ENCODE measurements at places on chromosomes 16 and 17.

- no peak for DNase-seq
Measured at GRCh38 chr16:87765473-87765775, 362 bp downstream of the KLHDC4 start.

- no peak for DNase-seq
Measured at GRCh38 chr16:14198012-14198411, 126.9 kb downstream of the MRTFB start.

- no peak for DNase-seq
Measured at GRCh38 chr16:71974068-71974818, 26.0 kb downstream of the PKD1L3 start.

DNA sequence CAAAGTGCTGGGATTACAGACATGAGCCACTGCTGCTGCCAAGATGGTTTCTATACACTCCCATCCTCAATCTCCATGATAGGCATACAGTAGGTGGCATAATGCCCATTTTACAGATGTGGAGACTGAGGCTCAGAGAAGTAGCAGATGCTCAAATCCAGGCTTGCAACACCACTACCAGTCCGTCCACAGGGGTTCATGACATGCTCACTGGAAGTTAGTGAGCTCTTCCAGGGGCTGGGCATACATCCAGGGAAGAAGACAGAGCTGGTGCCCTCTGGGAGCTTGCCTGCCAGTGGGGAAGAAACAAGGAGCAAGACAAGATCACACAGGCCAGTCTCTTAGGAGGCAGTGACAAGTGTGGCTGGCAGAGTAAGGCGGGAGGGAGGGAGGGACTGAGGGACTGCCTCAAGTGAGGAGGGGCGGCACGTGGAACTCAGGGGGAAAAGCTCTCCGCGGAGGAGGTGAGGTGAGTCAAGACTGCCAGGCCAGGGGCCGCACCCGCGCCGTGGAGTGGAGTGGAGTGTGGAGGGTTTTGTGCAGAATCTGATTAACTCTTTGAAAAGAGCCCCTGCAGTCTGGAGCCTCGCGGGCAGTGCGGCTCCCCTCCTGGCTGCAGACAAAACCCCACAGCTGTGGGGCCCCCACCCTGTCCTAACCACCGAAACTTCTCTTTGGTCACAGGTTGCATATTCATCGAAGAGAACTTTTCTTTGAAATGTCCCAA is 27.9 kb downstream of the SREBF1 start:
- DNase-seq: no peak

- no peak for DNase-seq
Measured at GRCh38 chr17:51590071-51590656, 329.8 kb downstream of the UTP18 start.

DNA sequence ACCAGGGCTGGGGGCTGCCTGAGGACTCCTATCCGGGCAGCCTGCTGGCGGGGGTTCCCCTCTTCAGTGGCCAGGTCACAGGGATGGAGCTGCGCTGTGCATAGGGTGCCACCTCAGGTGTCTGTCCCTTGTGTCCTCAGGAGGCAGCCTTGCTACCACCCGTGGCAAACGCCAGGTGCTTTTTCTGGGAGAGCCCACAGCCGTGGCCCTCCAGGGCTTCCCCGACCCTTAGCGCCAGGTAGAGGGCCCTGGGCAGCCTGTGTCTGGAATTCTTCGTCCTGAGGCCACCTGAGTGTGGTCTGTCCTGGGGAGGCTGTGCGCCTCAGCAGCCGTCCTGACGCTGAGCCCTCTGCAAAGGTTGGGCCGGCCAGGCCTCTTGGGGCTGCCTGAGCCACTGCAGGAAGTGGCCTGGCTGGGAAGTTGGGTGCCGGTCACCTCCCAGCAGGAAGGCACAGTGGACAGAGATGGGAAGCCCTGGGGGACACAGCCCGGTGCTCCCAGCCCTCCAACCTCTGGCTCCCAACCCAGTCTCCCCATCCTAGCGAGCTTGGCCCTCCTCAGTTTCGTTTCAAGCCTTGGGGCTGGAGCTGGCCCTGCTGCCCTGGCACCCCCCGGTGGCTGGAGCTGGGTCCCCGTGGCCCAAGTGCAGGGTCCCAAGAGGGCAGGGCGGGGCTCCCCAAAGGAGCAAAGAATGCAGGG is 7.6 kb upstream of the BAIAP3 start:
- no peak for DNase-seq

- no peak for DNase-seq
Measured at GRCh38 chr17:292531-293382, 59.9 kb downstream of the RPH3AL start.

GRCh38 chr16:88292007-88292970 is 90.5 kb upstream of the ZNF469 start:
- DNase-seq: no peak

DNA sequence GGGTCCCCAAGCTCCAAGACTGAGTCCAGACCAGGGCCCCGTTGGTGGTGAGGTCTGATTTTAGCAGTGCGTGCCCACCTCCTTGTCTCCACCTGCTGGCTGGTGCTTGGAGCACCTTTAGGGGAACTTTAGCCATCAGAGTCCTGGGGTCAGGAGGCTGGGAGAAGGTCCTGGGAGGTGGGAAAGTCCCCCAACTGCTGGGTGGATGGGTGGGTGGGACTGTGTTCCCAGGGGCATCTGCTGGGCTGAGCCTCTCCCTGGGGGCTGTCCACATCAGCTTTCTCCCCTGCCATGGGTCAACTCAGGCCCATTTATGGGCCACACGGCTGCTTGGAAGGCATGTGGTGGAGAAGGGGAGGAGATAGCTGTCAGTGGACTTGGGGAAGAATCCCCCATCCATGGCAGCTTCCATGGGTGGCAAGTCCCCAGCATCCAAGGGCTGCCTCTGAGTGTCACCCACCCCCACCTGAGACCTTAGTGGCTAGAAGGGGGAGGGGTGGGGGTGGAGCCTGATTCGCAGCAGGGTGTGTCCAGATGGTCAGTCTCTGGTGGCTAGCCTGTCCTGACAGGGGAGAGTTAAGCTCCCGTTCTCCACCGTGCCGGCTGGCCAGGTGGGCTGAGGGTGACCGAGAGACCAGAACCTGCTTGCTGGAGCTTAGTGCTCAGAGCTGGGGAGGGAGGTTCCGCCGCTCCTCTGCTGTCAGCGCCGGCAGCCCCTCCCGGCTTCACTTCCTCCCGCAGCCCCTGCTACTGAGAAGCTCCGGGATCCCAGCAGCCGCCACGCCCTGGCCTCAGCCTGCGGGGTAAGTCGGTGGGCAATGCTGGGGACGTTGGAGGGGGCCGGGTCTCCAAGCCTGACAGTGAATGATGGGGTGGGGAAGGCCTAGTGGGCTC is at the start of gene TRPV2:
TSS of gene TRPV2 (plus strand) at position 541 of the 894 bp plus-strand sequence. CDS start 2,098 bp downstream, outside the sequence.
- no peak for DNase-seq

DNA sequence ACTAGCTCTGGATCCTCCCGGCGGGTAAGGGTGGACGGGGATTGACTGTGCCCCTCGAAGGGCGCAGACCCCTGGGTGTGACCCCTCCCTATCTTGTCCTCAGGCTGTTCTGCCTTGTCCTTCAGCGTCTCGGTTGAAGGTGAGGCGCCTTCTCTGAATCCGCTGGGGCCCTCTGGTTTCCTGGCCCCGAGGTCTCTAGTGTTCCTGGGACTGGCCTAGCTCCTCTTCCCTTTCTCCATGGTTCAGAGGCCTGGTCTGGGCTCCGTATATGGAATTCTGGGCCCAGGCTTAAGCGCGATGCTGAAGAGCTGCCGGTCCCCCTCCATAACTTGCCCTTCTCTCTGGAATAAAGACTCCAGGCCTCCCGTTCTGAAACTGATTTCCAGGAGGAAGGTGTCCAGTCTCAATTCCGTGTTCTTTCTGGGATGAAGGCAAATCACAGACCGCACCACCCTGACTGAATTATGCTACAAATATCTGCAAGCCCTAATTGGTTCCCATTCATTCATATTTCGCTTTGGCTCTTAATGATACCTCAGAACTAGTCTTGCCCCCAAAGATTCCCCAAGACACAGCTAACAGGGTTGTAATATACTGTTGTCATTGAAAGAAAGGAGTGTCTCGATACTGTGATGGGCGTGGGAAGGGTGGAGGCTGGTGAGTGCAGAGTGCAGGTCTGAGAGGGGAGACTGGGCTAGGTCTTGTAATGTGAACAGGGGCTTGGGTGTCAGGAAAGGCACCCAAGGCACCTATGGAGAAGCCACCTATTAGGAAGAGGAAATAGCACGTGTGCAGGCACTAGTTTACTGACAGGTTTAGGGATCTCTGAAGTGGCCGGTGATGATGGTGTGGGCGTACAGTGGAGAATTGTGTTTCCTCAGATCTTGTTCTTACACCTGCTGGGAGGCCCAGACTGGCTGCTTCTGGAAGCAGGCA is 851 bp downstream of the EDC4 start:
- no peak for DNase-seq

GRCh38 chr16:19172098-19172780 is 4.2 kb downstream of the SYT17 start:
- DNase-seq: no peak

GRCh38 chr17:56822725-56823124 is 11.0 kb downstream of the C17orf67 start:
- no peak for DNase-seq

DNA sequence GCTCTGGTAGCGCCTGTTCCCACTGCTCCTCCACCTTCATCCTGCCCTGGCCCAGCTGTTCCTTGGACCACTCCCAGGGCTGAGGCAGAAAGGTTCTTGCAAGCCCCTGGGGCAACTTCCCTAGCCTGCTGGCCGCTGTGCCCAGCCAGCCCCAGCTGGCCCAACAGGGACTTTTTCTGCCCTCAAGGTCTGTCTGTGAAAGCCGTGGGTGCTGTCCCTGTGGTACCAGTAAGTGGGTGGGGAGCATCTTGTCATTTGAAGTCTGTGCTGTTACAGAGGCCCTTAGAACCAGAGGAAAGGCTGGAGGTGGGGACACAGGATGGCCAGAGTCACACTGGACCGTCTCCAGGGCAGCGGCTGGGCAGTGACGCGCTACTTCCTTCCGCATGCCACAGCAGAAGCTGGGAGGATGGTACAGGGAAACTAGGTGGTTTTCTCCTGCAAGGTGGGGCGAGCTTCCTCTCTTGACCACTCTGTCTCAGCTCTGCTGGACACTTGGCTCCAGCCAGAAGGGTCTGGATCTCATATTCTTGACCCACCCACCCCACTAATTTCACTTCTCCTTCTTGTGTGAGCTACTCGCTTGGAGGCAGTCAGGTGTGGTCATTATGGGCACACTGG is 87.8 kb downstream of the PLCG2 start:
- no peak for DNase-seq

DNA sequence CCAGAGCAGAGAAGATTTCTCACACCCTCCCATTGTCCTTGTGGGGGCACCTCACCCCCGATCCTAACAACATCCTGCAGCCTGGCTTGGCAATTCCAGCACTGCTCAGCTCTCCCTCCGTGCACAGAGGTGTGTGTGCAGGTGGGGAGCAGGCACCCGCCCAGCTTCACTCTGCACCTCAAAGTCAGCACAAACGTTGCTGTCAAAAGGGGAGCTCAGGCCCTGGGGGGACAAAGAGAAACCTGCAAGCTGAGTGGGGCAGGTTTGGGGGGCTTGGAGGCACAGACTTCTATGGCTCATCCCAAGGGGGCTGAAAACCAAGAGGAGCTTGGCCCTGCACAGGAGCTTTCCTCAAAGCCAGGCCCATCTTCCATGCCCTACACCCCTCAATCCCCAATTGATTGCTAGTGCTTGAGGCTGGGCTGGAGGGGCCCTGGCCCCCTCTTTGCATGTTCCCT is 231.9 kb upstream of the TNRC6C start:
- no peak for DNase-seq

DNA sequence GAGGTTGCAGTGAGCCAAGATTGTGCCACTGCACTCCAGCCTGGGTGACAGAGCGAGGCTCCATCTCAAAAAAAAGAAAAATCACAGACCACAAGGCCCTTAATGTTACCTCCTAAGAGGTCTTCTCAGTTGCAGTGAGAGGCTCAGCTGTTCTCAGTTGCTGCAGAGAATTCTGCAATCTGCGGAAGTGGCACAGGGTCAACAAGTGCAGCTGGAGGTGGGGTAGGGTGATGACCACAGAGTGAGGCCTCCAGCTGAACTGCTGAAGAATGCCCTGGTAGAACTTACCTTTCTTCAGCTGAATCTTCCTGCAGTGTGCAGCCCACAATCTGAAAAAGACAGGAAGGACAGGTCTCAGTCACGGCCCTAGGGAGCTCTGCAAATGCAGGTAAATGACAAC is 26.3 kb downstream of the CNTNAP1 start:
- DNase-seq: no peak

DNA sequence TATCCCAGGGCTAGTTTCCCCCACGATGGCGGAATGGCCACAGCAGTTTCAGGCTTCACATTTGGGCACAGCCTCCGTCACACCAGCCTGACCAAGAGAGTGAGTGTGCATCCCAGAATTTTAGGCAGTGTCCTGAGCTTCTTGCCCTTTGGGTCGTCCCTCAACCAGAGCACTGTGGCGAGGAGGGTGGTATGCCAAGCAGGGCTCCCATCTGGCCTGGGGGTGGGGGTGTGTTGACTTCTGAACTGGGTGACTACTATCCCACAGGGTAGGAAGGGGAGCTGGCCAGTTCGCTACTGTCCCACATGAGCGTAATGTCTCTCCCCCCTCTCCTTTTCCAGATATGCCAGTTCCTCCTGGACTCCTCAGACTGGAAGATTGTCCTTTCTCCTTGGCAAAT is 16.1 kb downstream of the USP10 start:
- no peak for DNase-seq

DNA sequence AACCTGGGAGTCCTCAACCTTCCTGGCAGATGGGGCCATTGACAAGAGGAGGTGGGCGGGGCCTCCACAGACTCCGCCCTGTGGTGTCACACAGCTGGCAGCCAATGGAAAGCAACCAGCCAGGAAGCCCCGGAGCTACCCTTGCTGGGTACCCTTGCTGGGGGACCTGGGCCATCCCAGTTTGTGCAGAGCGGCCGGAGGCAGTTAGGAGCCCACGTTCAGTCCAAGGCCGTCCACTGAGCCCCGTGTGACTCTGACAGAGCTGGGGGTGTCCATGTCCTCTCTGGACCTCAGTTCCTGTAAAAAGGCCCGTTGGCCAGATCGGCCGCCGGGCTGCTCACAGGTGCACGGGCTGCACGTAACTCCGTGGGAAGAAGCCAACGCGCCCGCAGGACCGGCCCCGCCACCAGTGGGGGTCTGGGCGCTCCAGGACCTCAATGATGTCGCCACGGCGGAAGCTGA is 17.1 kb upstream of the FAM83G start:
- DNase-seq: no peak

- no peak for DNase-seq
Measured at GRCh38 chr16:79668502-79668901, 68.0 kb upstream of the MAF start.

GRCh38 chr17:37607637-37608331 is 1.4 kb downstream of the SYNRG start:
- no peak for DNase-seq

GRCh38 chr16:80851831-80852230 is 47.4 kb upstream of the CDYL2 start:
- DNase-seq: no peak

- no peak for DNase-seq
Measured at GRCh38 chr16:73915140-73915539, 381.5 kb upstream of the PSMD7 start.

GRCh38 chr16:21713549-21714368 is 50.0 kb downstream of the OTOA start:
- DNase-seq: no peak

- no peak for DNase-seq
Measured at GRCh38 chr17:7884581-7885366, 3.8 kb upstream of the CHD3 start.

GRCh38 chr17:16879686-16880085 is 92.2 kb downstream of the TNFRSF13B start:
- DNase-seq: no peak

- DNase-seq: no peak
Measured at GRCh38 chr17:13268791-13269595, 251.2 kb upstream of the ELAC2 start.

GRCh38 chr17:50217591-50217990 is 16.2 kb upstream of the COL1A1 start:
- no peak for DNase-seq
